ENCODE measurements at places on chromosomes 7 and 10.
A peak's percentile ranks its signal among the peaks of the same experiment; 100 is the strongest.

GRCh38 chr10:124640538-124641231 lies 103.5 kb downstream of the FAM53B start:
- no peak for DNase-seq

- no peak for DNase-seq
Measured at GRCh38 chr10:14026325-14026724, 304.4 kb downstream of the FRMD4A start.

DNA sequence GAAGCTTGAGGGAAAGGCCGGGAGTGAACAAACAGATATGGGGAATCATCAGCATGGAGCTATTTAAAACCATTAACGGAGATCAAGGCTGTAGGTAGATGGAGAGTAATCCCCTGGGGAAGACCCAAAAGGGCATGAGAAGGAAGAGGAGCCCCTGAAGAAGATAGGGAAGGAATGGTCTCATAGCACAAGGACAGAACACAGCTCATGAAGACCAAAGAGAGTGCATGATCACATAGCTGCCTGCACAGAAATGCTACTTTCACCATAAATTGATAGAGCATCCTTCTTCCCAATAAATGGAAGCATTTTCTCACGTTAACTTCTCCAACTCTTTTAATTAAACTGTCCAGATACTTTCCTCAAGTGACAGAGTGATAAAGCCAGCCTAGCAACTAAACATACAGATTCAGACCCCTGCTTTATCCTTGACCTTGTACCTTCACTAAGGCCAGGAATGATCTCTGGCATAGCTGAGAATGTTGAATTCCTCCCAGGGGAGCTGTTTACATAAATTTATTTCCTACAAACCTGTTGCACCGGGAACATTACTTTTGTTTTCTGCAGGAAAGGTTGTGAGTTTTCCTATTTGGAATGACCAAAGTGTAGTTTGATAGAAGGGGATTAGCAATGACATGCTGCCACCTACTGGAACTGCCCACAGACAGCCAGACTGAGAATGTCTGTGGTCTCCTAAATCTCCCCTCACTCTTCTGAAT lies 110.8 kb upstream of the LRGUK start:
- no peak for DNase-seq

GRCh38 chr7:94741179-94741578 lies 85.2 kb upstream of the SGCE start:
- DNase-seq: no peak

- DNase-seq: no peak
Measured at GRCh38 chr7:135184254-135184841, 13.8 kb upstream of the CYREN start.

DNA sequence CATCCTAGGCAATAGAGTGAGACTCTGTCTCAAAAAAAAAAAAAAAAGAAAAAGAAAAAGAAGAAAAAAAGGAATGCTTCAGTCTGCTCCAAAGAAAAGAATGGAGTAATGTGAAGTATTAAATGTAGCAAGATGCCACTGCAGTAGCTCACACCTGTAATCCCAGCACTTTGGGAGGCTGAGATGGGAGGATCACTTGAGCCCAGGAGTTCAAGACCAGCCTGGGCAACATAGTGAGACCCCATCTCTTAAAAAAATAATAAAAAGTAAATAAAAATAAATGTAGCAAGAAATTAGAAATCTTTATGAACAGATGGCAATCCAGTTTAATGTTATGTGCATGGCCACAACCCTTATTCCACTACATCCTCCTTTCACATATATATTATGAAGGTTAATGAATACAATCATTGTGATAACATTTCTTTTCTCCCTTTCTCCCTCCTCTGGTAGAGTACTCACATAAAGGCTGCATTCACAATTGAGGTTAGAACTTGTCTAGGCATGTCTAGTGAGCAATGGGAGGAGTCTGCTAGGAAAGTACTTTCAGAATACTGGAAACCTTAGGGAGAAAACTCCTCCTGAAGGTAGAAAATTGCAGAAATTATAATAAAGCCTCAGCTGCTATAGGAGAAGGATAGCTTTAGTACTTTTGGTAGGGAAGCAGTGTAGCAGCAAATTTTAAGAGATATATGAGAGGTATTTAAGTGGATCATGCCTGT lies 20.4 kb downstream of the KLLN start:
- no peak for DNase-seq

DNA sequence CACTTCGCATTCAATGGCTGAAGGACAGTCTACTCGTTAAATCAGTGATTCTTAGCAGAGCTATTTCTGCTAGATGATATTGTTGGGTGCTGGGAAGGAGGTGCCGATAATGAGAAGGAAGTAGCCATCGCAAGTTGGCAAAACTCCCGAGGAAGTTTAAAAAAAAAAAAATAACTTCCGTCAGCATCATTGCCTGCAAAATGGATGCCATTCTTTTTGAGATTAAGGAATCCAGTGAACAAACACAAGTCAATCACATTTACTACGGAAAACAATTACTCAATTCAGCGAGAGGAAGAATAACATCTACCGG lies 74.4 kb upstream of the SFMBT2 start:
- no peak for DNase-seq

- no peak for DNase-seq
Measured at GRCh38 chr10:27741173-27742091, 4.2 kb downstream of the MKX start.

DNA sequence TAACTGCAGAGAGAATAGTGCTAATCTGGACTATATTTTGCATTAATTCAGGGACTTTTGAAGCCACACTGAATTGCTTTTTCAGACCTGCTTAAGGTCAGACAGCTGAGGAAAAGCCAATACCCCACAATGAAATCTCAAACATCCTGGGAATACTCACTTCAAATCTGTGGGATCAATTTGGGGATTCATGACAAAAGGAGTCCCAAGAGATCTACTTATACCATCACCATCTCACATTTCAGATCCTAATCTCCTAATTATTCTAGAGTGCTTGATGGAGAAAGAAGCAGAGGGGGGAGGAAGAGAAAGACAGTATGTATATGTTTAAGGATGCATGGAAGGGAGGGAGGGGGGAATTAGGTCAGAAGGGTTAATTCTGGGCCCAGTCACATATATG lies 202.2 kb downstream of the CACNA2D1 start:
- no peak for DNase-seq

DNA sequence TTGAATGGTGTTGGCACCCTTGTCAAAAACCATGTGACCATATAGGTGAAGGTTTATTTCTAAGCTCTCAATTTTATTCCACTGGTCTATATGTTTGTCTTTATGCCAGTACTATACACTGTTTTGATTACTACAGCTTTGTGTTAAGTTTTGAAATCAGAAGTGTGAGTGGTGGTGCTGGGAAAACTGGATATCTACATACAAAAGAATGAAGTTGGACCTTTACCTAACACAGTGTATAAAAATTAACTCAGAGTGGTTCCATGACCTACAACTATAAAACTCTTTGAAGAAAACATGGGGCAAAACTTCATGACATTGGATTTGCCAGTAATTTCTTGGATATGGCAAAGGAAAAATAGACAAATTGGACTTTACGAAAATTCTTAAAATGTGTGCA lies 112.2 kb downstream of the NRF1 start:
- no peak for DNase-seq

DNA sequence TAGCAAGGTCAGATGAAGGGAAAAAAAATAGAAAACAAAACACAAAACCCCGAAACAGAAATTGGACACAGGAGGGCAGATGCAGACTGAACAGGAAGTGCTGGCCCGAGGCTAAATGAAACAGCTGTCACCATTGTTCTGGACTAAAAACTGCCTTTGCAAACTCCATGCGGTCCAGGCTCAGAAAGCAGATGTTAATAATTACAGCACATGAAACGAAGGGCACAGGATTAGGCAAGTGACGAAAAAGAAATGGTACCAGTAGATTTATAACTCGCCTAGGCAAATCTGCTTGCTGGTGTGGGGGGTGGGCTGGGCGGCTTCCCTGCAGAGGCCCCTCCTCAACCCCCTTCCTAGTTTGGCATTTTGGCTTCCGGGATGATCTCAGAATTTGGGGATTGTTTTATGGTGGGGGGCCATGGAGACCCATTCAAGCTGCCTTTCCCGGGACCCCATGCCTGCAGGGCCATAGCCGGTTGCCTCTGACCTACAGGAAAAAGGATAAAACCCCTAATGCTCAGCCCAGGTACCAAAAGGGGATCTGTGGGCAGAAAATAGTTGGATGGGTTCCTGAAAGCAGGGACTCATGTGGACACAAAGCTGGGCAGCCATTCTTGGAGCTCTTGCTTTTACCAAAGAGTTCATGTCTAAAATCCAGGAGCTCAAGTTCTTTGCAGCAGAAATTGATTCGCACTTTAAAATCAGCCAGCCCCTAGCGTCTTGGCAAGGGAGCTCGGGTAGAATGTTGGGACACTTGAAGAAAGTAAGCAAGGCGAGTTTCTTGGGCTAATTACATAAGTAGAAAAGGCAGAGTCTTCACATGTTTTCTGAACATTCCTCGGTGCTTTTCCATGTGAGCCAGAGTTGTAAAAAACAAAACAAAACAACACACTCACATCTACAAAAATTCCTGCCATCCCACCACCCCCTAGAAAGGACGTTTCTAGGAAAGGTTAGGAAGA lies 39.0 kb upstream of the EMX2 start:
- DNase-seq: peak; percentile 16

- no peak for DNase-seq
Measured at GRCh38 chr10:109744020-109744419, 179.3 kb downstream of the XPNPEP1 start.

- DNase-seq: no peak
Measured at GRCh38 chr7:79320741-79321473, 132.6 kb downstream of the MAGI2 start.
